ENCODE measurements at places on chromosomes 5 and 9.

DNA sequence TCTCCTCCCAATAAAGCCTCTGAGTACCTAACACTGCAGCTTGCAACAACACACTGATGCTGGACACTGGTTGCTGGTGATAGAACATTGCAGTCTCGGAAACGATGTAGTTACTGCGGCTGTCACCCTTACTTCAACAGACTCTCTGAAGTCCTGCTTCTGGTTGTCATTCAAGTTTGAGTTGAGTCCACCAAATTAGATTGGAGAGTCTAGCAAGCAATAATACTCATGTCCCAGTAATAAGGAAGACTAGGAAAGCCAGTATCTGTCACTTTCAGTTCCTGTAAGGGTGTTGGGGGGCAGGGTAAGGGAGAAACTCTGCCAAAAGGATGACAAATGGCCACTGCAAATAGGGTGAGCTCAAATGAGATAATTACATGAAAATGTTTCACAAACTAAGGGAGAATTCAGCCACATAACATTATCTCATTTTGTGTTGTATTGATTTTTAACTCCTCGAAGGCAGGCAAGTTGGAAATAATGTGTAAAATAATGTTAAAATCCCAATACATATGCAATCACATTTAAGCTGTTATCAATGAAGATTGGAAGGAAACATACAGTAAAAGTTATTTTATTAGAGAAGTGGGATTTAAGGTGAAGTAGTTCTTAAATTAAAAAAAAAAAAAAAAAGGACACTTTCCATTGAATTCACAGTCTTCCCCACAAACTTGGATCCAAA lies 849 bp upstream of the IFT74 start:
- DNase-seq: no peak

- DNase-seq: no peak
Measured at GRCh38 chr5:34534523-34535103, 121.5 kb upstream of the RAI14 start.

- no peak for DNase-seq
Measured at GRCh38 chr9:132994410-132995120, 16.1 kb downstream of the GFI1B start.

- no peak for DNase-seq
Measured at GRCh38 chr5:142170254-142170953, 61.8 kb downstream of the NDFIP1 start.

- no peak for DNase-seq
Measured at GRCh38 chr9:99489060-99489413, 267.0 kb downstream of the SEC61B start.

- DNase-seq: no peak
Measured at GRCh38 chr9:114046237-114046755, 31.8 kb downstream of the AMBP start.

- DNase-seq: no peak
Measured at GRCh38 chr9:137138722-137139467, at the start of gene GRIN1. Gene GRIN1 (plus strand): TSS chr9:137139154. CDS start chr9:137139487, 333 bp downstream.

DNA sequence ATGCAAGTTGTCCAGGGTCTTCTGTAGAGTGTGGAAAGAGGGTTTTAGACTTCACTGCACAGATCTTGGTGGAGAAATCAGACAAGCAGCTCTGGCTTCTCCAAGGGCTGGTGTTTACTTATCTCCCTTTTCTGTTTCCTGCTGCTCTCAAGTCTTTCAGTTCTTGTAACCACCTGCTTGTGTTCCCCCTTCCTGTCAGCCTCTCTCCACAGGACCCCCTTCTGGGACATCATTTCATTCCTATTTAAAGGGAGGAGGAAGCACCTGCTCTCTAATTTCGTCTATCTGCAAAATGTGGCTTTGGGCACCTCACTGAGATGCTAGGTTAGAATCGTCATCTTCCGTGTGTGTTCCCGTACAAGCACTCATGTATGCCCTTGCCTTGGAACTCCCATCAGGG lies 636.2 kb downstream of the MTRR start:
- DNase-seq: no peak

- no peak for DNase-seq
Measured at GRCh38 chr5:164577742-164578141, 1072.3 kb downstream of the MAT2B start.

DNA sequence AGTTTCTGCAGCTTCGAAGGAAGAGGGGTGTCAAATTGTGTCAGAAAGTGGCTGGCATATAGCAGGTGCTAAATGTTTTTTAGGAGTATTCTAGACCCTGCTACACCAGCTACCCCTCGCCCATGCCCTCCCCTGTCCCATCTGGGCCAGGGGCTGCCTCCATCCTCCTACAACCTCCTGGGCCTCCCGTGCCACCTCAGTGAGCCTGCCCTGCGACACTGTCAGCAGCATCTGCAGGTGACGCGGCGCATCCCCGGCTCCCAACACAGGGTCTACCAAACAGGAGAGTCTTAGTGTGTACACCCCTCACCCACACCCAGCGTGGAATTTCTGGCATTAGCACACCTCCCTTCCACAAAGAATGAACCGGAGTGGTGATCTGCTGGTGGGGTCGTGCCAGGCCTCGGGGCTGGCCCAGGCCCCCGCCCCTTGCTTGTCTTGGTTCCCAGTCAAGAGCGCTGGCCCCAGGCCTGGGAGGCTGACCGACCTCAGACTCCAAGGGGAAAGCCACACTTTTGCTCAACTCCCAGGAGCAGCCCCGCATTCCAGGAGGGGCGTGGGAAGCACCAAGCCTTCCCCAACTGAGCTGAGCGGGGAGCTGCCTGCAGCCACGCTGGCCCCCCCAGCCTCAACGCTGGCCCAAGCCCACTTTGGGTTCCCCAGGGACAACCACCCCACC lies 55.2 kb downstream of the NEURL1B start:
- no peak for DNase-seq

DNA sequence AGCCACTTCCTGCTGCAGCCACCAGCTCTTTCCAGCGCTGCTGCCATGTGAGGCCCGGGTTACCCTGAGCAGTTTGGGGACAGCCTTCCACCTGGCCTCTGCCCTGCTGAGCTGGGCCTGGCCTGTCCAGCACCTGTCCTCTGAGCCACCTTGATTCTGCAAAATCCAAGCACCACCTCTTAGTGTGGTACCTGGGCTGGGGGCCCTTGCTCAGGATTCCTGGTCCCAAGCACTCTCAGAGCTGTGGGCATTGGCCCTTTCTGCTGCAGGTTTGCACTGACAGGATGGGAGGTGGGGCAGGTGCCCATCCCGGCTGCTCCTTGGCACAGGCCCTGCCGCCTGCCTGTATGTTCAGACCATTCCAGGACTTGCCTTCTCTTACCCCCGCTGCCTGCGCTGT lies 309.2 kb upstream of the IRX4 start:
- DNase-seq: no peak

GRCh38 chr9:37639109-37639762 lies 11.5 kb upstream of the FRMPD1 start:
- DNase-seq: no peak

GRCh38 chr9:87327575-87328125 lies 170.0 kb upstream of the DAPK1 start:
- DNase-seq: no peak

DNA sequence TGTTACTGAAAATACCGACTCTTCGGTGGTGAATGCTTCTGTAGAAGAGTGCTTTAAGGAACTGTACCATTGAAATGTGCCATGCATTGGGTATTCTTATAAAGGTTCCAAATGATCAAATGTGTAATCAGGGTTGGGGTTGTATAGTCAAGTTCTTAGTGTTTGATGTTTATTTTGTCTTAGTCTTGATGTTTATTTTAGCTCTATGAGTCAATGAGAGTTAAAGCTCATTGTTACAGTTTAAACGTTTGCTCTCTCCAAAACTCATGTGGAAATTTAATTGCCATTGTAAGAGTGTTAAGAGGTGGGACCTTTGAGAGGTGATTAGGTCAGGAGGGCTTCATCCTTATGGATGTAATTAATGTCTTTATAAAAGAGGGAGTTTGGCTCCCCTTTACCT lies 153.0 kb downstream of the FER start:
- no peak for DNase-seq

- DNase-seq: no peak
Measured at GRCh38 chr9:20981486-20981885, 50.0 kb downstream of the HACD4 start.

DNA sequence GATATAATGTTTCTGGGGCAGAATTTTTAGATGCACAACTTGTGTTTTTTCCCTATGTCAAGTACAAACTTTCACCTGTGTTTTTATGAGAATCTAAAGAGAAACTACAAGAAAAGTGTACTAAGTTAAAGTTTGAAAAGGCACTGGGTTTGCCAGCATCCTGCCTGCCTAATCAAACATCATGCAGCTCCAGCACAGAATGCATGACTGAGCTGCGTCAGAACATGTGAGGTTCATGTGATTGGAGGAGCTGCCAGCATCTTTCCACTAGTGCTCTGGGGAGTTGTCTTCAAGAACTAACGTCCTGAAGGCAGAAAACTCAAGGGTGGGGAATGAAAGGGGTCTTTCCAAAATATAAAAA lies 46.1 kb upstream of the RIC1 start:
- DNase-seq: no peak

GRCh38 chr5:143673676-143674468 lies 138.1 kb upstream of the HMHB1 start:
- no peak for DNase-seq

GRCh38 chr5:14379739-14380497 lies 201.7 kb upstream of the OTULINL start:
- no peak for DNase-seq

DNA sequence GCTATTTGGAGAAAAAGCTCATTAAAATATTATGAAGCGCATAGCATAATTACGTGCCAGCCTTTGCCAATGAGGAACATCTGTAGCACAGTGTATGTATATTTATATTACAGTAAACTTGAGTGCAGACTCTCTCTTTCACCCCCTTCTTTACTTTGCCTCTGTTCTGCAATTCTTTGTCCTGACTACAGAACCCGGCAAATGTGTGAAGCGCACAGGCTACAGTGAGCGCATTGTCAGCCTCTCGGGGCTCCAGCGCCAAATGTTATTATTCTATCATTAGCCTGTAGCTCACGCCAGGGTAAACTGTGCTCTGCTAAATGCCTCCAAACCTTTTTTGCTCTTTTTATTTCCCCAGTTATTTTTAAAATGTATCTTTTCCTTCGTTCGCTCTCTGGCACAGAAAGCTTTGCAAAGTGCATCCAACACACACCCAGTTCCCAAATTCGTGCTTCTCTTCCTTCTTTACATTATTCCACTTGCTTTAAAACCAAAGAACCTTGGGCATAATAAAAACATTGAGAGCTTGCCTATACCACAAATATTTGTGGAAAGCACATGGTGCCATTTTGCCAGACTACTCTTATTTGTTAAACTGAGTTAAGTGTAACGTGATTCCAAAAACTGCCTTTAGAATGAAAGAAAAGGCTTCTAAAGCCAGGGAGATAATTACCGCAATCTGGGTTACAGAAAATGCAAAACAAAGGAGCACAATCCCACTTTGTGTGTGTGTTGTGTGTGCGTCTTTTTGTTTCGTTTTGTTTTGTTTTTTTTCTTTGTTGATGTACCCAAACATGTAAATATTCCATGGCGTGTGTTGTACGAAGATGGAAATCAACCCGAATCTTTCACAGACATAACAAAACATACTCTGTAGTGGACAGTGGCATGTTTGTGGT lies 164.1 kb upstream of the MPDZ start:
- no peak for DNase-seq

DNA sequence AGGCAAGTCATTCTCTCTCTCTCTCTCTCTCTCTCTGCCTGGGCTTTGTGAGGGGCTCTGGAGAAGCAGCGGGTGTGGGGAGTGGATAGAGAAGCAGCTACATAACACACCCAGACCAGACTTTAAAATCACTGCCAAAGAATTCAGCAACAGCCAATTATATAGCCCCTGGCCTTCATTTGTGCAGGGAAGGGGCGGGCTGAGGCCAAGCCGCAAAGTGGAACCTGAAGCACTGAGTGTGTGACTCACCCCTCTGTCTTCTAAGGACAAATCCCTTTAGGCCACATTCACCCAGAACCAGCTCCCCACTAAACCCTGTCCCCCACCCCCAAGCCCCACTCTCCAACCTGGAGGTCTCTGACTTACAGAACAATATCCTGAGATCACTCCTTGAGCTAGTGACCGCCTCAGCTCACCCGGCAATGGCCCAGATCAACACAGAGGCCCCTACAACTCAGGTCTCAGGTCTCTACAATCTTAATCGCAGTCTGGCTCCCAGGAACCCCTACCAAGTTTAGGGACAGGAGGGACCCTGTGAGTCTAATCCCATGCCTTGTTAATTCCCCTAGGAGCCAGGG lies 6.0 kb downstream of the B4GALT1 start:
- DNase-seq: no peak

DNA sequence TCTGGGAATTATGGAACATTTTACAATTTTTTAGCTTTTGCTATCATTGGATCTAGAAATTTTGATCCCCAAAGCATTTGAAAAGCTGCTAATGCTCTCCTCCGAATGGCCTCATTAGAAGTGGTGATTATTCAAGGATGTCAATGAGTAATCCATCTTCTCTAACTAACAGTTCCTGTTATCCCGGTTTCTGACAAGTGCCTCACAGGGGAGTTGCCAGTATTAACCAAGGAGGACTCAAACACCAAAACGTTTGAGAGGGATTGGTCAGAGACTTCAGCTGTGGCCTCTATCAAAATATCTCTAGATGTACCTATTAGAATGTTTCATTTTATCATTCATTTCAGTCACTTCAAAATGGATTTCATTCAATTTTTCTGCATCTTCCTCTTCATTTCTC lies 208.3 kb upstream of the ITGA1 start:
- no peak for DNase-seq

- DNase-seq: peak; percentile 4
Measured at GRCh38 chr5:43631182-43631910, 28.4 kb downstream of the NNT start.

GRCh38 chr5:115932991-115933390 lies 29.3 kb upstream of the LVRN start:
- no peak for DNase-seq

GRCh38 chr9:4839470-4839912 lies 46.7 kb downstream of the RCL1 start:
- DNase-seq: no peak

Measured in stimulated activated CD8-positive, alpha-beta memory T cell treated with anti-CD3 and anti-CD28 coated beads, Interleukin-15, amount 100 ng/mL, for 48 hours (primary cell).